ENCODE measurements at places on chromosomes 4 and X. TPM values are rescaled to one million over a fixed set of nuclear protein-coding genes. Genes with fewer than 3 reads are reported as not detected.
A peak's percentile ranks its signal among the peaks of the same experiment; 100 is the strongest.

GRCh38 chrX:123424546-123424945, 240.5 kb downstream of the GRIA3 start:
- DNase-seq = no peak

DNA sequence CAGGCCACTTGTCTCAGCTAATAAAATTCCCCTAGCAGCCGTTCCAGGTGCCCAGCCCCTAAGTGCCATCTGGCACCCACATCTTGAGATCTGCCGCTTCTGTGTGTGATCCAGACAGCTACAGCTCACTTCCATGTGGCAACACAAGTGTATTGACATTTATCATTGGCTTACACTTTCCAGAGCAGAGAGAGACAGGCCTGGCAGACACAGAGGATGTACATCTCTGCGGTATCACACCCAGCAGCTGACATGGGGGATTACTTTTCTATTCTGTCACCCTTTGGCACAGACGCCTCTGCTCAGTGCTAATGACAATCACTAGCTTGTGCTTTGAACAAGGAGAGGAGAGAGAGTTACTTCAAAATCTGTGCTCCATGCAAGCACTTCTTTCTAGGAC, 195.9 kb downstream of the KDR start:
- DNase-seq = peak; percentile 47

DNA sequence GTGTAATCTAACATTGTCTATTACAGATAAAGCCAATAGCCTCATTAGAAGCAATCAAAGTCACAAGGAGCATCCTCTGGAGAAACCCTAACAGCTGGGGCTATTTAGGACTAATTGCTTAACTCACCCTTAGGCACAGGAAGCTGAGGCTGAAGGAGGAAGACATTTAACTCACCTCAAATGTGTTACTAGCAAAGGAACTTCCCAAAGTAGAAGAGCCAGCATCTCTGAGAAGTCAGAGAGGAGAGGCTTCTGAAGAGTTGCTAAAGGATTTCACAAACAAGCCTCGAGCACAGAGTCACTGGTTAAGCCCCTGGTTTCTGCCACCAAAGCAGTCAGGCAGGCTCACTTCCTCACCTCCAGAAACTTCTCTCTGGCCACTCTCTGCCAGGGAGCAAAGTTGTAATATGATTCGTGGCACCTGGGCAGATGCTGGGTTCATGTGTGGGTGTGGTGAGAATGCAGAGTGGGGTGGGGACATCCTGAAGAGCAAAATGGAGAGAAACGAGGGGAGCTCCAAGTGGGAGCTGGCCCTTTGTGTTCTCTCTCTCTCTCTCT, 201.3 kb downstream of the HS6ST2 start:
- no peak for DNase-seq

DNA sequence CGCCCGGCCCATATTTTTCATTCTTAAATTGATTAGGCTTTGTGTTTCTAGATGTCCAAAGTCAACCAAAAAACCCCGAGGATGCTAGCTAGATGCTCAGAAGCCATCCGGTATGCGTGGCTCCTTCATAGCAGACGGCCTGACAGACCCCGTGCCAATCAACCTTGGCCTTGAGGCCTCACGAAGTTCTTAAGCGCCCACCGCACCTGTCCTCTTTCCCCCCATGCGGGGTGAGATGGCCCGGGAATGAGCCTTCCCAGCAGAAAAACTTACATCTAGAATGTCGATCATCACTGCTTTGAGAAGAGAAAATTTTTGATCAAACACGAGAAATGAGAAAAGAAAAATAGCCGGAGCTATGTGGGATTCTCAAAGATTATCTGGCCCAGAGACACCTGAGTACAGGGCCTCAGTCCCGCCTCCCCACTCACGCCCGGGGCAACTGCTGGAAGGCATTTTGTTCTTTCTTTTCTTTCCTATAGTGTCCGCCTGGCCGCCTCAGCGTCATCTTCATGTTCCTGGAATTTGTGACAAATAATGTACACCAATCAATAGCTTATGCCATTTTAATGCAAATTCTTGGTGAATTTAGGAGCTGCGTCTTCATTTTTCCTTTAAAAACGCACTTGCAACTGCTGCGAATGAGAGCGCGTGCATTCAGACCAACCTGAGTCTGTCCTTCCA, 1.6 kb upstream of the NAT8L start:
- DNase-seq = no peak

- no peak for DNase-seq
Measured at GRCh38 chr4:156962058-156962358, 9.6 kb downstream of the PDGFC start.

DNA sequence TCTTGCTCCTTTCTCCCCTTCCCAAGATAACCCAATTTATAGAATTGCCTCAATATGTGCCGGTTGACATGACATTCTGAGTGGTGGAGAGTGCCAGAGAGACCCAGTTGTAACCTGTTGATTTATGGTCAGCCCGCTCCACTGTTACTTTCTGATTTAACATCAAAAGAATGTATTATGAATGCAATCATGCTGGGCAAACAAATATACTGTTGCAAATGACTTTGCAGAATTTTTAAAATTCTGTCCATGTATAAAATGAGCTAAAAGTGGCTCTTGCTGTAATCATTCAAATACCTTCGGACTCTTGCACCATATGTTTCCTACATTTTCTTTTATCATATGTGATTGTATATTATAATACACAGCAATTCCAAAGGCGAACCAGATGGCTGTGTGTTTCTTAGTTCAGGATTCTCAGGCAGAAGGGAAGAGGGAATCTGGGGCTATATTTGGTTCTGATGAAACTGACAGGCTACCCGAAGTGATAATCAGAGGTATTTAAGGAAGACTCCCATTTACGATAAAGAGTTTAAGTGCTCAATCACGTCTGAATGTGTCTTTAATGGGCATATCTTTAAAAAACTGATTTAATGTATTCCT, 131.7 kb downstream of the CLCN4 start:
- no peak for DNase-seq

DNA sequence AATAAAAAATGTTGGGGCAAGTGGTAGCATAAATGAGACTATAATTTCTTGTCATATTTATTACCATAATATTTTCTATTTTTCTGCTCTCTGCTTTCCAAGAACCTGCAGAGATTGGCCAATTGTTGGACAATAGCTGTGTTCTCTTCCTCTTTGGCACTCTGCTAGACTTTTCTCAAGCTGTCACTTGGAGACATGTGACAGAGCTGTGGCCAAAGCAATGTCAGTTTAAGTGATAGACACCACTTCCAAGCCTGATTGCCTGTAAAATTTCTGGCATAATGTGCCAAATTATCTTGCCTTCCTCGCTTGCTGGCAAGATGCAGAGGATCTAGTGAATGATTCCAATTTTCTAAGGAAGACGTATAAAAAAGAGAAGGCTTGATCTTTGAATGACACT, 162.2 kb upstream of the NDST4 start:
- DNase-seq = no peak

DNA sequence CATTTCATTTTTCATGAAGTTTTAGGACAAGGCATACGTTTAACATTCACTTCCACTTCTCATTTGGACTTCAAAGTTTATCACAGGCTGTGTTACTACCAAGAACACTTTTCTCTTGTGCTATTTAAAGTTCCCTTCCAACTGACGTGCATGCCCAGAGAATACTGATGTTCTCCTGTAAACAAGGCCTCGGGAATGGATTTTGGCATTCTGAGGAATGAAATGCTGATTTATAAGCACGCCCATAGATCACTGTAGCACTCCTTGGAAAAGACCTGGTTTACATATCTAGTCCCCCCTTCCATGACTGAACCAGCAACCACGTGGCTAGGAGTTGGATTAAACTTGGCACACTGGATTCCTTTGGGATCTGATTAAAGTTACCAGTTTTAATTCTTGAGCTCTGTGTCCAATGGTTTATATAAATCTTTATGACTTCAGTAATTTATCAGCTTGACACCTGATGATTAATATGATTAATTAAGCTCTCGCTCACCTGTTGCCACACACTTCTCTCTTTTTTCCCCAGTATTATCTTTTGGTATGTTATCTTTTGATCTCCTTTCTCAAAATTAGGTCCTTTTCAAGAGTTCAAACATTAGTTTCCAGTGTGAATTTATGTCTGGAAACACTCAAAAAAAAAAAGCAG, 122.4 kb upstream of the HAND2 start:
- no peak for DNase-seq

- DNase-seq = no peak
Measured at GRCh38 chr4:113784497-113785250, 23.1 kb upstream of the CAMK2D start.

DNA sequence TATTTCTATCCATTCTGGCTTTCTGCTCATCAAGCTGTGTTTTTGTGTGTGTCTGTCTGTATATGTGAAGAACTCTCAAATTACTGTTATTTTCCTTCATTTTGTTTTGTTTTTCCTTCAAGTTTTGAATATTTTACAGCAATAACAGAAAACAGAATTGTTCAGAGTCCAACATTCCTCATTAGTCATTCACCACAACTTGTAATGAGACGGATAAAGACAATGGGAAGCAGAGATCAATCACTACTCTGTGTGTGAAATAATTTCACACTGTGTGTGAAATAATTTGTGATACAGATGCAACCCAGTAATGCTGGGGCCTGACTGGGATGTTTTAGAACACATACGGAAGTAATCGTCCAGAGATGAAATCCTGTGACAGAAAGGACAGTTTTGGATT, 55.2 kb downstream of the HPGD start:
- DNase-seq = no peak

GRCh38 chr4:146648461-146648783, 9.7 kb downstream of the POU4F2 start:
- DNase-seq = no peak

DNA sequence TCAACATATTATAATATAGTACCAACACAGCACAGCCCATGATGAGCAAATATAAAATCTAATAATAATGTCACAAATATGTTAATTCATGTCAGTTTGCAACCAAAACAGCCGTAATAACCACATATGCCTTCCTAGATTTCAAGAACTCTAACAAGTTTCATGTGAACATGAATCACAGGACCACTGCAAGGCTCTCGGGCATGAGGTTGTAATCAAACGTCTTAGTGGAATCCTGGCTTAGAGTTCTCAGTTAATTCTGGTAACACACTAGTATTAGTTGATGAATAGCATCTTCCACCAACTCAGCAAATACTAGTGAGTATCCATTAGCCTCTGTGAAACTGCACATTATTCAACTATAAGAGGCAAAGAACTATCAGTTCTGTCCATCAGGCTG, 379.3 kb upstream of the TENM3 start:
- DNase-seq = no peak

DNA sequence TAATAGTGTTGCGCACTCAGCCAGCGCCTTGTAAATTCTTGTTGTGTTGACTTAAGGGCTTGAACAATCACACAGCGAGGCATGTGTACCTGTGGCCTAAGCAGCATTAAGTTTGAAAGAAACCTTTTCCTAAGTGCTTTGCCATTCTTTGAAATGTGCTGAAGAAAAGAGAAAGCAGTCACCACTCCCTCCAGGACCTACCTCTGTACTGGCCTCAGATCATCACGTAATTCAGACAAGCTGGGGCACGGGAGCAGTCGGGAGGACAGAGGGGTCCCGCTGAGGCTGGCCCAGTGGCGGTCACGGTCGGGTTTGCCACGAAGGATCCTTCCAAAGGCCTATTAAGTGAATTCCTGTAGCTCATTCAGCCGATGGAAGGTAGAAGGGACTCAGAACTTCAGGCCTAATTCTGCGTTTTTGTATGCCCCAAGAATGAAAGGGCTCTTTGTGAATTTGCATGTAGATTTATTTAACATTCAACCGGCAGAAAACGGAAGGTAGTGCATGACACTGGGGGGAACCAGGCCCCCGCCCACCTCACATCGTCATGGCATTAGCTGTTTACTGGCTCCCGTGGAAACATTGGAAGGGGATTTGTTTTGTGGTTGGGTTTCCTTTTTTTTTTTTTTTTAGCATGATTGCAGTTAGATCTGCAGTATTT, 106.3 kb downstream of the TRAPPC11 start:
- DNase-seq = peak; percentile 59

- DNase-seq = no peak
Measured at GRCh38 chr4:19358015-19358414, 893.7 kb upstream of the SLIT2 start.

DNA sequence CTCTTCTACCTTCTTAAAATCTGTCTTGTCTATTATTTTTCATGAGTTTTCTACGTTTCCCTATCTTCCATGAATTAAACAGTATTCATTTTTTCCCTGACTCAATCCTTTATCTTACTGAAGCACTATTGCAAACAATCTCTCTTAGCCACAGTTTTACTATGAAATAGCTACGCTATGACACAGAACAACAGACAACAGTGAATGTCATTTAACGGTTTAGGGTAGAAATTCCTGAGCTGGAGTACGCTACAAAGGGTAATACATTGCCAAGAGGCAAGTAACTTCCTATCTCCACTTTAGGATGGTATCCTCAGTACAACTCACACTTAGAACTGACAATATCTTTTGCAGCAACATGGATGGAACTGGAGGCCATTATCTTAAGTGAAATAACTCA, 552.6 kb downstream of the INPP4B start:
- DNase-seq = no peak

- DNase-seq = no peak
Measured at GRCh38 chr4:183426507-183426906, 17.9 kb upstream of the CDKN2AIP start.

DNA sequence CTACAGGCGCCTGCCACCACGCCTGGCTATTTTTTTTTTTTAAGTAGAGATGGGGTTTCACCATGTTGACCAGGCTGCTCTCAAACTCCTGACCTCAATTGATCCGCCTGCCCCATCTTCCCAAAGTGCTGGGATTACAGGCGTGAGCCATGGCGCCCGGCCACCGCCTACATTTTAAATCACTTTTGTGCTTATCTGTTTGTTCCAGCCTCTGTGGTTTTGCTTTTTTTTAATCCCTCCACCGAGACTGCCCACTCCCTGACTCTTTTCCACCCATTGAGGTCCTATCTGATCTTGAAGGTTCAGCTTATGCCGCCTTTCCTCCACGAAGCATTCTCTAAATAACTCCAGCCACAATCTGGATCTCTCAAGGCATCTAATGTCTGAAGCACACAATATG, 73.5 kb downstream of the CHRDL1 start:
- no peak for DNase-seq

DNA sequence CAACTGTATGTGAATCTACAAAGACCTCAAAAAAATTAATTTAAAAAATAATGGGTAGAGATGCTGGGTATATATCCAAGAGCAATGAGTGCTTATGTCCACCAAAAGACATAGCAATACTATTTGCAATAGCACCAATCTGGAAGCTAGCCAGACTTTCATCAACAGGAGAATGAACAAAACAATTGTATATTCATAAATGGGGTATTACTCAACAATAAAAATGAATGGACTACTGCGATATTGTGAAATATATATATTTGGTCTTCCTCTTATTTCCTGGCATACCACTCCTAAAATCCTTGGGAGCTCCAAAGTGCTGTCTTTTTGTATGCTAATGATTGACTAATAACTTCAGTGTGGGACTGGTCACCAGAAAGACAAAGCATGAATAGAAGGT, 77.5 kb downstream of the MSN start:
- DNase-seq = no peak

FOXO4 gene
- polyA plus RNA-seq = 23.2 TPM

ASMTL gene
- 42.3 TPM for polyA plus RNA-seq

ATP2B3 gene
- polyA plus RNA-seq = not detected

SPANXA1 gene
- polyA plus RNA-seq = not detected

CT47A7 gene
- polyA plus RNA-seq = not detected

Measured in heart left ventricle (tissue), 16 donors.